ENCODE measurements at places on chromosomes 2 and 18. TPM values are rescaled to one million over a fixed set of nuclear protein-coding genes. Genes with fewer than 3 reads are reported as not detected.

DNA sequence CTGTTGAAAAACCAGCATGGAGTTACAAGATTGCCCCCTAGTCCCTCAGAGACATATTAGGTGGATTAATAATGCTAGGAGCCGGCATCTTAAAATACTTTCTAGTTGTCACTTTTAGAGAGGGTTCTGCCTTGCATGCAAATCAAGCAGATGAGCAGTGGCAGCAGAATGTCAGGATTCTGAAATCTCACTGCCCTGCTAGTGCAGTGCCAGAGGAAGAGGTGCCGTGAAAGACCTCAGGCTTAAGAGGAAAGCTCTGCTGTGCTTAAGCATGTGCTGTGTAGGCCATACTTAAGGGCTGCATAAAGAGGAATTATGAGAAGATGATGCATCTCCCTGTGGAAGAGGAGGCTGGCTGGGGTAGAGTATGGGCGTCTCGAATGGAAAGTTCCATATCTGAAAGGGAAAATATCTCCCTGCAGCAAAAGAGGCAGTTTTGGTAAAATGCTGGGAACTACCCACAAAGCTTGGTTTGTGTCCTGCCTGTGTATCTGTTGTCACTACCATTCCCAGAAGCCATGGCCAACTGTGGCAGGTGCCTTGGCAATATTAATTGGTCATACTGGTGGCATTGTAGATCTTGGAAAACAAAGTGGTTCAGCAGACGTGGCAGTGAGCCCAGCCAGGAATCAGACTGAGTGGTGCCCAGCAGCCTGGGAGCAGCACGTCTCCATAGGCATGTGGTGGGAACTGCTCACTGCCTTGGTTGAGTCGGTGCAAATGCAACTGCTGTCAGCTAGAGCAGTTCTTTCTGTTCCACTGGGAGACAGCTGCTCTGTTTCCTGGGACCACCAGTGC, 131.9 kb downstream of the EVA1A start:
- DNase-seq = no peak

- DNase-seq = no peak
Measured at GRCh38 chr2:140734992-140735391, 1395.8 kb downstream of the LRP1B start.

- no peak for DNase-seq
Measured at GRCh38 chr2:37780387-37780676, 108.9 kb upstream of the CDC42EP3 start.

GRCh38 chr18:48023334-48024008, 93.0 kb upstream of the SMAD2 start:
- DNase-seq = no peak

DNA sequence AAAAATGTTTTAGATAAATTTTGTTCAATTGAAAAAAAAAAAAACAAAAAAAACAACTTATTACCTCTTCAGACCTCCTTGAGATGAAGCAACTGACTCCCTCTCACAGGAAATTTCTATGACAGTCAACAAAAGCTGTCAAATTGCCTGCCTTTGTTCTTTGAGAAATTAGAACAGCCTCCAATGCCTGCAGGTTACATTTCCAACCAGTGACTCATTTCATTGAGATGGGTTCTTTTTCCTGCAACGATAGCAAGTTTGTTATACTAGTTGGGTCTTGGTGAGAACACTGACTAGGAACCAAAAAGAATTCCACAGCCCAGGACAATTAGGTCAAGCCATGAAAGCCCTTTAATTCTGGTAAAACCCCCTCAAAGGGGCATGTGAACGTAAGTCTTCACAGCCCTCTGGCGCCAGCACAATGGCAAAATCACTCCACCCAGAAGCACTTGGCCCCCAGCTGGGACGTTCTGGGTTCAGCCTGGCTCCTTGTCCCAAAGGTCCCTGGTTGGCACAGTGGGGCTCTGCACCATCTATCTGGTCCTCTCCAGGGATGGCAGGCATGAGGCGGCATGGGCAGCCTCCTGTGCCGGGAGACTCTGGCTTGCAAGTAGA, 87.0 kb downstream of the SPP2 start:
- no peak for DNase-seq

- no peak for DNase-seq
Measured at GRCh38 chr2:239149501-239149900, 251.3 kb downstream of the HDAC4 start.

DNA sequence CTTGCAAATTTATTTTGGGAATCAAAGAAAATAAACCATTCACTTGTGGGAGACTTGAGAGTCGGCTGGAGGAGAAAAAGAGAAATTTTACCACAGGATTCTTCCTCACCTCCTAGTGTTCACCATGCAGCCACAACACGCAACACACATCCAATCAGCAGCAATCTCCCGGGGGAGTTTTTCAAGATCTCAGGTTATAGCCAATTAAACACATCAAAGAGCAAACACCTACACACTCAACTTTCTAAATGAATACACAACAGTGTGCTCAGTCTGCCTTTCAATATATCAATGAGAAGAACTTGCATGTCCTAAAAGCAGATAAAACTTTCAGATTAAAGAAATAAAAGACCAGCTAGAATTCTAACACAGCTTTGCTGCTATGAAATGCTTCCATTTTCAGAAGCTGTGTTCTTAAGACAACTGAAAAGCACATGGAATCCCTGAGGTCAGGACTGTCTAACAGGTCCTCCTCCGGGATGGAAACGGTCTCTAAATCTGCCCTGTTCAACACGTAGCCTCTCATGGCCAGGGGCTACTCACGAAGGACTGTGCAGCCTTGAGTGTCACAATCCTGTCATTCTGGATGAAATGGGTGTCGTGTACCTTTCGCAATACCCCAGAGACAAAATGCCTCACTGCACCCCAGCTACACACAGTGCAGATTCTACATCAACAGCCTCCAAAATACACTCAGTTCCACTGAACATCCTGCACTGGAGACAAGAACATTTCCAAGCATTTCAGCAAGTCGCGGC, 84.2 kb downstream of the ZNF516 start:
- no peak for DNase-seq

- no peak for DNase-seq
Measured at GRCh38 chr18:48228301-48228715, 180.9 kb downstream of the ZBTB7C start.

BOLL gene
- polyA plus RNA-seq = 0.05 TPM

GREB1L gene
- 4.3 TPM for polyA plus RNA-seq

EVA1A gene
- polyA plus RNA-seq = 12.6 TPM

GALNT5 gene
- 0.58 TPM for polyA plus RNA-seq

FTCDNL1 gene
- 1.5 TPM for polyA plus RNA-seq

GPC1 gene
- 37.8 TPM for polyA plus RNA-seq

ATG4B gene
- 58.9 TPM for polyA plus RNA-seq

TTN gene
- polyA plus RNA-seq = 0.75 TPM
